Myocyte (in vitro differentiated cells): ENCODE measurements at places on chromosomes 6 and 20. TPM values are rescaled to one million over a fixed set of nuclear protein-coding genes. Genes with fewer than 3 reads are reported as not detected.
A peak's percentile ranks its signal among the peaks of the same experiment; 100 is the strongest.

Gene PLAGL1
- 5.7 and 9.7 TPM in 2 replicates for total RNA-seq

Gene C6orf47
- 20.6 and 24.0 TPM in 2 replicates for total RNA-seq

Gene MACROD2
- 5.3 and 9.4 TPM in 2 replicates for total RNA-seq

Gene RALGAPA2
- 11.9 and 13.9 TPM in 2 replicates for total RNA-seq

Gene OR12D3
- not detected in 2 replicates for total RNA-seq

Gene VNN1
- total RNA-seq, result 2.7 TPM in 2 replicates

Gene PPP1R3G
- 0.31 and 1.0 TPM in 2 replicates for total RNA-seq

Gene SLC32A1
- not detected in 2 replicates for total RNA-seq

- no peak for DNase-seq
Observed at GRCh38 chr6:105499931-105500330, 97.0 kb upstream of the PREP start.

GRCh38 chr6:133245422-133245903 is 4.3 kb downstream of the EYA4 start:
- DNase-seq, result peak; percentile 36

DNA sequence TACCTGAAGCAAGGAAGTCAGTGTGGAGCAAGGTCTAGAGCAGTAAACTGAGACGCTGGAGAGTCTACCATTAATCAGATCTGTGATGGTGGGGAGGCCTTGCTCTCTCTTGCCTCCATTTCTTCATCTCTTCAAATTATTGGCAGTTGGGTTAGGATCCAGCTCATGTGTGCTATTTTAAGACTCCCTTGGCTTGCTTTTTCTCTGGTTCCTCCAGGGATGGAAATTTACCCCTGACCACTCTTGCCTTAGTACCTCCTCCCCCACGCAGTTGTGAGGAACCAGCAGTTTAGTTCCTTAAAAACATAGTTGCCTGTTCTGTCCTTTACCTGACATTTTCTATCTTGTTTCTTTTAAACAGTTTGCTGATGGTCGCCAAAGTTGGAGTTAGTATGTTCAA is 7.4 kb downstream of the TMEM14C start:
- DNase-seq, result no peak

- DNase-seq, result peak; percentile 38
Observed at GRCh38 chr6:98894810-98895209, 52.9 kb downstream of the FBXL4 start.

DNA sequence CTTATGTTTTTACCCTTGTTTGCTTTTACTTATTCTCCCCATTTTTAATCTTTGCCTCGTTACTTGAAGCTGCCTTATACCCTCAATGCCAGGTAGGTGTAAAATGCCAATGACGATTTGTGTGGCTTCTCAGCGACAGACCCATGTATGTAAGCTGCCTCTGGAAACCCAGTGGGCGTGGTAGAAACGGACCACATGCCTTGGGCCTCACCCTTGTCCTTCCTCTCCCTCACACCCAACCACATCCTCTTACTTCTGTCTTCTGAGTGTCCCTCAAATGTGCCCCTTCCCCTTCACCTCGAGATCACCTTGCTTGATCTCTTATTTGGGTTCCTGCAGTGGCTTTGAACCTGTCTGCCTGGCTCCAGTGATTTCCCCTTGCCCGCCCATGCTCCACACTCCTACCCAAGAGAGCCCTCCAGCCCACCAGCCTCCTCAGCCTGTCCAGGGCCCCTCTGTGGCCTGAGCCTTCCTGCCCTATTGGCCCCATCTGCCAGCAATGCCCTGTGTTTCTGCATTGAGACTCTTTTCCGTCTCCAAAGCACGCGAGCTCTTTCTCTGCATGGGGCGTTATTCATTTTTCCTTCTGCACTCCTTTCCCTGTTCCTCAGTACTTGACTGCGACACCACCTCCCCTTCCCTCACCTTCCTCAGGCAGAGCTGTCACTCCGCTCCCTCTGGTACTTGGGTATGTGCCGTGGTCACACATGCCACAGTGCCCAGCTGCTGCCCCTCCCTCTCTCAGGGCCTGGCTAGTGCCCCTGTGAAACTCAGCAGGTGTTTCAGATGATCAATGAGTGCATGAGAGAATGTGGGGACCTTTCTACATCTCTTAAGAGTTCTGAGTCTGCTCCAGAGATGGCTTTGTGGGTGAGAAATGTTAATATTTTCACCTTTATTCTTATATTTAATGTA is 115.4 kb downstream of the SLX4IP start:
- DNase-seq, result peak; percentile 55

DNA sequence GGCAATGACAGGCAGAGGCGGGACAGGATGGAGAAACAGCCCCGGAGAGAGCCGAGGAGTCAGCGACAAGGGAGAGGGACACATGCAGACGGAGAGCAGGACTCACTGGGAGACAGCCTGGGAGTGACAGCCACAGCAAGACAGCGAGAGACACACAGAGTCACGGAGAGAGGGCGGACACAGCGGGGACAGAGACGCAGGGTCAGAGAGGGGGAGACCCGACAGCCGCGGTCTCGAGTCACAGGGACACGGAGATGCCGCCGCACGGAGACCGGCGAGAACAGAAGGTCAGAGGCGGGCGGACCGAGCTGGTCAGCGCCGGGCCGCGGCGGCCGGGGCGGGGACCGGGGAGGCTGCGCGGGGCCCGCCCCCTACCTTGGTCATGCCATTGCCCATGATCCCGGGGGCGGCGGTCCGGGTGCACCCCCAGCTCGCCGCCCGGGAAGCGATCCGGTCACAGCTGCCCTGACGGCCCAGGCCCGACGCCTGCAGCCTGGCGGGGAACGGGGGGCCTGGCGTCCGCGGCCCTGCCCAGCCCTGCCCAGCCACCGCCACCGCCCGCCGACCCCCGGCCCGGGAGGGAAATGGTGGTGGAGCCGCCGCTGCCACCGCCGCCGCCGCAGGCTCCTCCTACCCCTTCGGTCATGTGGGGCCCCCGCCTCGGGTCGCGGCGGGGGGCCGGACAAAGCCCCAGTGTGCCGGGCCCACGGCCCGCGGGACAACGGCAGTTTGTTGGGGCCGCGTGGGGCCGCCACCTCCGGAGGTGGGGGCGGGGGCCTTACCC is at the start of the genes DUSP15 and TTLL9:
Gene DUSP15 (minus strand): TSS at position 586 of the 784 bp plus-strand sequence. CDS start 190 bp downstream, at position 396.
Gene TTLL9 (plus strand): TSS at position 693 of the 784 bp plus-strand sequence. CDS start 493 bp downstream, outside the sequence.
- peak; percentile 37 for DNase-seq

GRCh38 chr6:1322696-1323219 is 10.9 kb downstream of the FOXQ1 start:
- no peak for DNase-seq

DNA sequence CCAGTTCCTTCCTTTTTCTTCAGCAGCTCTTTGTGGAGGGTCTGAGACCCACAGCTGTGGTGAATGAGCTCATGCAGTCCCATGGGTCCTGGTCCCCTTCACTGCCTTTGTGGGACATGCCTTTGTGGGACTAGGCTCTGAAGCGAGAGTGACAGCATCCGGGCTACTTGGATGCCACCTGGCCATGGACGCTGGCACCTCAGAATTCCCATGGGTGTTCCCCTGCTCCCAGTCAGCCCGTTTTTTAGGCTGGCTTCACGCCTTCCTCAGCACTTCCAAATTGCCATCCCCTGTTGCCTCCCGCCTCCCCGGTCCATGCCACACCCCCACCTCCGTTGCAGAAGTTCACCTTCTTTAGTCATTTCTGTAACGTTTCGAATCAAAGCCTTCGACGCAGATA is 45.1 kb downstream of the RAMACL start:
- no peak for DNase-seq

GRCh38 chr20:59600472-59600871 is 3.9 kb upstream of the PHACTR3 start:
- no peak for DNase-seq

- DNase-seq, result peak; percentile 40
Observed at GRCh38 chr20:49983848-49984408, 1.1 kb downstream of the SNAI1 start.

DNA sequence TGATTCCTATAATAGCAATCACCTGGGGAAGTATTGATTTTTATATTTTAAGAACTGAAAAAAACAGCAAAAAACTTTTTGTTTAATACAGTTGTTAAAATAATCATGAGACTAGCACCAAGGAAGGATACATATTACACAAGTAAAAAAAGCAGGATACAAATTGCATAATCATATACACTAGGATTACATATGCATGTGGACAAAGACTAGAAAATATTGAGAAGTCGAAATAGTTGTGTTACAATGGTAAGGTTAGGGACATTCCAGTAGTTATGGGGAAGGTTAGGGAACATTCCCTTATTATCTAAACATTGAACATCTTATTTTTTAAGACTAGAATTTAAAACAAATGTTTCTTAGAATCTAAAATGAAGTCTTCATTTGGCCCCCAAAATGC is 9.5 kb downstream of the NUS1 start:
- DNase-seq, result no peak

DNA sequence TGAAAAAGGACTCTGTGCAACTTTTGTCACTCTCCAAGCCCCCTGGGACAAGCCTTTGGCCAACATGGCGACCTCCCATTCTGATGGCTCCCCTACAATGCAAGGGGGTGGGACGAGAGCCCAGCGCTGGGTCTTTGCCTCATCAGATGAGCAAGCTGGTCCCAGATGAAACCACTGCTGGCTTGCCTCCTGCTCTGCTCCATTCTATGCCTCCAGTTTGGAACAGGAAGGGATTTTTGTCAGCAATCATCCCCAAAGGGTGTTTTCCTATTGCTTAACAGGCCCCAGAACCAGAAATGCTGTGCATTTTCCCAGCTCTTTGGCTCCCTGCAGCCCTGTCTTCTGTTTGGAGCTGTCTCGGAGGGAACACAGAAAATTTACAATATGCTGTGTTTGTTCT is 412.7 kb downstream of the MAFB start:
- no peak for DNase-seq

DNA sequence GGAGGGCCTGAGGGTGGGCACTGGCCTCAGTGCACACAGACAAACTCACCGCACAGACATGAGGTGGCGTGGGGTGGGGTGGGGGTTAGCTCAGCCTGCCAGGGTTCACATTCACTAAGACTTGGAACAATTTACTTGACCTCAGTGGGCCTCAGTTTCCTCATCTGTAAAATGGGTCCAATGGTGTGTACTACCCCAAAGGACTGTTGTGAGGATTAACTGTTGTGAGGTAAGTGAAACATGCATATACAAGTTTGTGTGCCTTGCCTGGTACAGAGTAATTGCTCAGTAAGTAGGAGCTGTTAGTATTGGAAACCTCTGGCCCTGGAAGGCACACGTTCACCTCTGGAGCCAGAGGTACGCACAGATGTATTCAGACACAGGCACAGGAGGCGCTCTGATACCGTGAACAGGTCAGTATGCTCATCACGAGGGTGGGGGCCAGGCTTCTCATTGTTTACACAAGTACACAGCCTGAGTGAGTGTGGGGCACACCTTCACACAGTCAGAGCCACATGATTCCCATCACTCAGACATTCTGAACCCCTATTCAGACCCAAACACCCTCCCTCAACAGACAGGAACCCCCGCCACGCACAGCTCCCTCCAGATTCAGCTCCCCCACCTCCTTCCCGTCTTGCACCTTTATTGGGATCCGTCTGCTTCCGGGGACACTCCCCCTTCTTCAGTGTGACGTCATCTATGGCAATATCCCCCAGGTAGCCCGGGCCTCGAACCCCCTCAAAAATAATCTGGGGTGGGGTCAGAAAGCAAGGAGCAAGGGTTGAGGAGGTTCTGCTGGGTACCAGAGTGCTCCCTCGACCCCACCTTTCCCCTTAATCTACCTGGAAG is 59.9 kb downstream of the MDGA1 start:
- no peak for DNase-seq

GRCh38 chr6:82144852-82145340 is 102.6 kb downstream of the IBTK start:
- DNase-seq, result peak; percentile 81

GRCh38 chr6:15665237-15665636 is 2.4 kb upstream of the DTNBP1 start:
- no peak for DNase-seq

DNA sequence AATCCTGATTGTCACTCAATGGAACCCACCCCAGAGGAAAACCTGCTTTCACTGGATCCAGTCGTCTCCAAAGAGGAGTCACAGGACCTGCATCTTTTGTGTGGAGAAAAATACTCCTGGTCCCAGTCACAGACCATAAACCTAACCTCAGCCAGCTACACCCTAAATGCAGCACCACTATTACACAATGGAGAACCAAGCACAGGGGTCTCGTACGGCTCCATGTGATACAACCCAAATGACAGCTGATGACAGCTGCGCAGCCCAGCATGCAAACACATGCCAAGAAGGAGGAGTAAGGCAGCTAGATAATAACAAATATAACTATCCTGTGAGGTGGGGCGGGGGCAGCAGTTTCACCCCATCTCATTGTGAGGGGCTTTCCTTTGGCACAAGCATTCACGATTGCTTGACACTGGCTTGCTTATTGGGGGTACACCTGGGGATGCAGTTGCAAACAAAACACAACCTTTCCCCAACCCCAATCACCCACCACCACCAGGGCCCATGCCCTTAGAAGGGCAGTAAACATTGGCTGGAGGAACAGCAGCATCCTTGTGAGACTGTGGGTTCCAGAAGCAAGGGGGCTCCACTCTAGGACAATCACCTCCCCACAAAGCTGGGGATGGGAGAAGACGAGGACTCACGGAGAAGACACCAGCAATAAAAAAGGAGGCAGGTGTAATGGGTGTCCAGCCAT is 51.5 kb downstream of the TRERF1 start:
- DNase-seq, result peak; percentile 86
